ENCODE measurements at places on chromosomes 11 and 22.

DNA sequence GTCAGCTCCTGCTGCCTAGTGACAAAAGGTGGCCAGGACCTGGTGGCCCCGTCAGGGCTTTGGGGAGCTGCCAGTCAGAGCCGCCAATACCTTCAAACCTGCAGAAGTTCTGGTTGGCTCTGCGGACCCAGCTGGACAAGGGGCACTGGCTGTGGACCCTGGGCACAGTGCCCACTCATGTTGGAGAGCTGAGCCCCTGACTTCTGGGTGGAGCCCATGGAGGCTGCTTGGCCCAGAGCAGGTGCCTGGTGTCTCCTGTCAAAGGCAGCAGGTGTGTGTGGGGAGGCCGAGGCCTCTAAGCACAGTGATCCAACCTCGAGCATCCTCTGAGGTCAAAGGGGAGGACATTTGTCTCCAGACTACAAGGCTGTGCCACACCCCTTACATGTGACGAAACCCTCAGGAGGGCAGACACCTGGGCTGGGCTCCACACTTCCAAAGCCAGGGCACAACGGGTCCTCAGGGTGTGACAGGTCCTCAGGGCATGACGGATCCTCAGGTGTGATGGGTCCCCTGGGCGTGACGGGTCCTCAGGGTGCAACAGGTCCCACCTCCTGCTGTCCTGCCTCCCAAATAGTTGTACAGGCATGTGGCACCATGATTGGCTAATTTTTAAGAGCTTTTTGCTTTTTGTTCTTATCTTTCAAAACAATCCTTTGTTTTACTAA, 37.0 kb downstream of the MUC2 start:
- no peak for DNase-seq

- DNase-seq: no peak
These were observed 2.4 kb downstream of the MAPK11 start for GRCh38 chr22:50267591-50268390.

GRCh38 chr11:74818283-74818946, 69.8 kb downstream of the RNF169 start:
- no peak for DNase-seq

- DNase-seq: no peak
These were observed 85.4 kb downstream of the TTC28 start for GRCh38 chr22:28594076-28594796.

- peak; percentile 4 for DNase-seq
These were observed 65.1 kb upstream of the LRRC55 start for GRCh38 chr11:57116654-57117053.

- peak; percentile 55 for DNase-seq
These were observed 25.5 kb downstream of the LDLRAD3 start for GRCh38 chr11:35969089-35970042.

DNA sequence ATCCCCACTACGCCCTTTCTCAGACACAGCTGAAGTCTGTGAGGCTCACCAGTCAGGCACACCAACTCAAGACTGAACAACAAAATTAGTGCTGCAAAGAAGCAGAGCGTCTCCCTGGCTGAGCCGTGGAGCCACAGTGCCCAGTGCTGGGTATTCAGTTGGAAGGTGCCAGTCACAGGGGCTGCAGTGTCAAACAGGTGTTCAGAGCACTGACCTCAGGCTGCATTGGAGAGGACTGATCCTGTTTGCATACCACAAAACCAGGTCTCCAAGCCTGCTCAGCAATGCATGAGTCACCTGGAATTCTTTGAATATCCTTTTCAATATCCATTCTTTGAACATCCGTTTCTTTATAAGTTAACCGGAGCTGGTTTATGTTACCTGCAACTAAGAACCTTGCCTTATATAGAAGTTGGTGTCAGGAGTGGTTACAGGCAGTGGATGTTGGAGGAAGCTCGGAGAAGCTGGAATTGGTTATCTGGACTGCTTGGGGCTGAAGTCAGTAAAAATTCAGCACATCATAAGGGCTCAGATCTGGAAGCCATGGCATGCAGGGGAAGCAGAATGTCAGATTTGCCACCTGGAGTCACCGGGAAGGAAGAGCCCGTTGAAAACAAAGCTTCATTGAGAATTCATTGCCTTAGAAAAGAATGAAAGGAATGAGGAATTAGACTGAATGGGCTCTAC, 30.3 kb downstream of the PDGFB start:
- DNase-seq: peak; percentile 18

DNA sequence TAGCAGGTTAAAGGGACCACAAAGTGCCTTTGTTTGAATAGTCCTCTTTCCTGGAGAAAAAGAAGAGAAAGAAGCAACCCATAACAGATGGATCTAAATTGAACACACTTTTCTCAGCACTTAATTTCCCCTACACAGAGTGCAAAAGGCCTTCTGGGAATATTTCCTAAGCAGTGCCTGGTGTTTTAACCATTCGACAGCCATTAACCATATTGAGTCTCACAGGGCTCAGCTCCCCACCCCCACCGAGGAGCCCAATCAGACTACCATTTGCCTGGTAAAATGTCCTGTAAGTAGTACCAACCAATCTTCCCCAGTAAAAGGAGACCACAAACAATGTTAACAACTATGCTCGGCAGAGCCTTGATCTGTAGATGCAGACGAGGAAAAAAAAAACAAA, 40.7 kb upstream of the SLC6A5 start:
- no peak for DNase-seq

DNA sequence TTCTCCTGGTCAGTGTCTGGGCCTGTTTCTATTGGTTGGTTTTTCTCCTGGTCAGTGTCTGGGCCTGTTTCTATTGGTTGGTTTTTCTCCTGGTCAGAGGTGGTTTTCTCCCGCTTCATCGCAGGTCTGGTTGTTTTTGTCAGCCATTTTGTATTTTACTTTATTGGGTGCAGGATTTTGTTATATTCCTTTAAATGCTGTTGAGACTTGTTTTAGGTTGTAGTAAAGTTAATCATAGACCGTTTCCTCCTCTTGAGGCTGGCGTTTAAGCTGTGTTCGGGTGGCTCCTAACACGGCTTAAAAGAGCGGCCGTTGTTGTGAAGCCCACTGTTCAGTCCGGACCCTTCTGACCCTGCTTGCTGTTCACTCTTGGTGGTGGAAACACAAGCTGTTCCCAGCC, 26.2 kb downstream of the ZBED4 start:
- DNase-seq: no peak

GRCh38 chr11:32307471-32307870, 127.9 kb downstream of the WT1 start:
- DNase-seq: no peak

DNA sequence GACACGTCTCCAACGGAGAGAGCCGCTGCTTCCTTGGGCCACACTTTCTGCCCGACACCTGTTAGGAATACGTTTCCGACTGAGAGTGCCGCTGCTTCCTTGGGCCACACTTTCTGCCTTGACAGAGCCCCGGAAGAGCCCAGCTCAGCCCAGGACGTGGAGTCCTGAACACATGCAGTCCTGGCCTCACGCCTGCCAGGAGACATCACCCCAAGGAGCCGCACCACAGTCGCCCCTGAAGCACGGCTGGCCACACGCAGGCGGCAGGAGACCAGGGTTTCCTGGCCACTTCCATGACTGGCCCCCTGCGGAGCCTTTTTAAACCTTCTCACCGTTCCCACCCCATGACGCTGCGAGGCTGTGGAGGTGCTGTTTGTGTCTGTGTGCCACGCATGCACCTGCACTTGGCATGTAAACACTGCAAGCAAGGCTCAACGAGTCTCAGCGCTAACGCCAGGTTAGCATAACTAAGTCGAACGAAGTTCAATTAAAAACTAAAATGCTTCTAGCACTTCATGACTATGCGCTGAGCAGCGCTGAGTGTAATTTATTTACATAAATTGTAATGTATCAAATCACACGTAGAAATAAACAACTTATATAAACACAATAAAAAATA, 8.8 kb downstream of the TOLLIP start:
- no peak for DNase-seq

- no peak for DNase-seq
These were observed 16.9 kb upstream of the KIRREL3 start for GRCh38 chr11:127017482-127017881.

- DNase-seq: no peak
These were observed 445.1 kb upstream of the ISX start for GRCh38 chr22:34620832-34621231.

DNA sequence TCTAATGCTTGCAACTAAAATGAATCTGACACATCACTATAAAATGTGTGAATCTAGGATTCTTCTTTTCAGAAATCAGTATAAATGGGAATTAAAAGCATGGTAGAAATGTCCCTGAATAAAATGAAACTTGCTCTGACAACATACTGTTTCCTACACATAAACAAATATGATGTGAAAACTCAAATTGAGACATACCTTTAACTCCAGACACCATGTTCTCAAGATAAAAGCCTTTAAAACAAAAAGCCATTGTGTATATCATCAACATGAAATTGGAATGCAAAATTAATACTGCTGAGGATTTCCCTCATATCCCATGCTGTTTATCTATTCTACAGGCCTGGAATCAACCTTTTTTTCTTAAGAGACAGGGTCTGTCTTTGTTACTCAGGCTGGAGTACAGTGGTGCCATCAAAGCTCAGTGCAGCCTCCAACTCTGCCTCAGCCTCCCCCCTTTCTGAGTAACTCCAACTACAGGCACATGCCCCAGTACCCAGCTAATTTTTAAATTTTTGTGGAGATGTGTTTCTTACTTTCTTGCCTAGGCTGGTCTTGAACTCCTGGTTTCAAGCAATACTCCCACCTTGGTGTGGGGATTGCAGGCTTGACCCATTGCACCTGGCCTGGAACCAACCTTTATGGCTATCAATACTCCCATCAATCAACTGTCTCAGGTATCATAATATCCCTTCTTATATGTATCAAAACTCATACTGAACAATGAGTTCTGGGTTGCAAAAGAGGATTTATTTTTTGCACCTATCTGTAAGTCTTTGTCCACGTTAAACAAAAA, 6.7 kb downstream of the TAF1D start:
- DNase-seq: no peak

DNA sequence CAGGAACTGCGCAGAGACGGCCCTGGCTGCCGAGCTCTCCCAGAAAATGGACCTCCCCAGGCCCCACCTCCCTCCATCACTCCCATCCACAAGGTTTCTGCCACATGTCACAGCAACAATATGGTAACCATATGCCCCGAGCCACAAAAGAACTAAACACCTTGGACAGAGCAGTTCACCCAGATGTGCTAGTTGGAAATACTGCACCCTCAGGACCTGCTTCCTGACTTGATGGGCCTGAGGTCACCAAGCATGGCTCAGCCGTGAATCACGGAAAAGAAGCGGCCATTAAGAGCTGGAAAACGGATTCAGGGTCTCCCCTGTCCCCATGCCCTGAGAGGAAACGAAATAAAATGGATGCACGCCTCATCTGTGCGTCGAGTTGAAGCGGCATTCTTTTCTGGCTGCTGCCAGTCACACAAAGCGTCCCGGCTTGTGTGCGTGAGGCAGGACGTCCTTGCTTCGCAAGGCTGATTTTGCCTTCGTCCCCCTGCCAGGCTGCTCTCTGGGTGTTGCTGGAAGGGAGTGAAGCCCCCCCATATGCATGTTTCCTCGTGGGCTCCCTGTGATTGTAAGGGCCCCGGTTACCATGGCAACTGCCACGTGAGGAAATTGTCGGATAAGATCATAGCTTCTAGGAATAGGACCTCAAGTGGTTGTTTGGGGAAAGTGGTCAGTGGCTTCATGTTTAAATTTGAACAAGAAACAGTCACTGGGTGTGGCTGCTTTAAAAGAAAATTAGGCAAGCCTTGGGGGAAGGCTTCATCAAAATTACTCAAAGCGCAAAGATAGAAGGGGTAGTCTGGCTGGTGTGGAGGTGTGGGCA, 51.7 kb downstream of the FLI1 start:
- no peak for DNase-seq

GRCh38 chr22:29328055-29328454, 12.6 kb upstream of the RASL10A start:
- no peak for DNase-seq

- DNase-seq: no peak
These were observed 23.3 kb downstream of the MS4A2 start for GRCh38 chr11:60111793-60112192.

- DNase-seq: no peak
These were observed 86.3 kb upstream of the LRRC55 start for GRCh38 chr11:57095417-57095816.

- no peak for DNase-seq
These were observed 5.9 kb upstream of the GRAMD4 start for GRCh38 chr22:46614025-46614931.

- DNase-seq: no peak
These were observed 3.9 kb downstream of the MFNG start for GRCh38 chr22:37482244-37482643.

DNA sequence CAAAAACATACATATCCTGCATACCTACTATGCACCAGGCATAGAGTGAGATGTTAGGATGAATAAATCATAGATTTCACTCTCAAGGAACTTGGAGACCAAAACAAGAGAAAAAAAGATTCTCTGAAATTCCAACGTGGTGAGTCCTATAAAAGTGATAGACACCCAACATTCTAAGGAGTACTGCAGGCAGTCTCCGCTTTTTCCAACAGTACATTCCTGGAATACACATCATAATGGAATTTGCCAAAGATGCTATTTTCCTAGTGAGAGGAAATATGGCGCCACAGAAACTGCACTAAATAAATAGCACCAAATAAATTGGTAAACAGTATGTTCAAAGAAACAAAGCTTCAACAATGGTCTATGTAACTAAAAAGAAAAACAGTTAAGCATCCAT, 6.0 kb downstream of the TMEM123 start:
- DNase-seq: no peak

DNA sequence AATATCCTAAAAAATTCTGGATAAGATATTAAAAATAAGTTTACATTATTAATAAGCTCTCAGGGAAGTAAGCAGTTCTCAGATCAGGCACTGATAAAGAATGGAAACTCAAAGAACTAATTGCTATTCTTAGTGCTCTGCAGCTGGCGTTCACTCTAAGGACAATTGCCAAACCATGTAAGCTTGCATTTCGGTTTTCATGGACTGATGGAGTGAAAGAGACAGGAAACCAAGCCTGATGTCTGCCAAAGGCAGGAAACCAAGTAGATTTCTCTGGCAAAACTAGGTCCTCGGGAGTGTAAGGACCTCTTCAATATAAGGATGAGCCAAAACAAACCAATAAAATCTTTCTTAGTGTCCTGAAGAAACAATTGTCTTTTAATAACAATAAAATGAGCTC, 355.2 kb downstream of the RAB38 start:
- no peak for DNase-seq

- no peak for DNase-seq
These were observed 11.9 kb downstream of the DUSP8 start for GRCh38 chr11:1560002-1560648.

GRCh38 chr22:18950141-18950540, 14.0 kb upstream of the PRODH start:
- no peak for DNase-seq

DNA sequence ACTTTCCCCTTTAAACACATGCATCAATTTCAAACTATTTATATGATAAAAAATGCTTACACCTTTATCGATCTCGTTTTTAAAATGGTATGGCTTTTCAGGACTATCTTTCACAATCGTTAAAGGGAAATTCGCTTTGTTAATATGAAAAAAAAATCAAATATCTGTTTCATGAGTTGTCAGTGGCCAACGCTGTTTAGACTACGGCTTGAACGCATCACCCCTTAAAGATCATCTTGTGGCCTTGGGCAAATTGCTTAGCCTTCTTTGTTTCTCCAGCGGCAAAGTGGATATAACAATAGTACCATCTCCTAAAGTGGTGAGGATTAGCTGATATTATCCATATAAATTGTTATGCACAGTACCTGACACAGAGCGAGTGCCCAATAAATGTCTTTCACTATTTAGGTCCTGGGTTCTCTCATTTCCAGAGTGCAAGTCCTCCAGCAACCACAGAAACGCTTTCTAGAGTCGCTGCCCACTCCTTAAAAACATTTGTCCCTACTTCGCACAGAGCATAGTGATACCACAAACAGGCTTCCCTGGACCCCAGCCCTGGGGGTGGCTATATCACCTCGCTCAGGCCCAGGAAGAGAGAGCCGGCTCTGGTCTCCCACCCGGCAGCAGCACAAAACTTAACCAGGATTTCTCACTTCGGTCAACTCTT, 904 bp downstream of the SLC35F2 start:
- DNase-seq: no peak

All from retinal pigment epithelial cell (primary cell).